ENCODE measurements at places on chromosomes 3 and 15.

GRCh38 chr15:57306161-57306943, 70.0 kb upstream of the CGNL1 start:
- peak; percentile 63 for DNase-seq

GRCh38 chr3:98013411-98014267, 21.5 kb downstream of the GABRR3 start:
- peak; percentile 56 for DNase-seq

DNA sequence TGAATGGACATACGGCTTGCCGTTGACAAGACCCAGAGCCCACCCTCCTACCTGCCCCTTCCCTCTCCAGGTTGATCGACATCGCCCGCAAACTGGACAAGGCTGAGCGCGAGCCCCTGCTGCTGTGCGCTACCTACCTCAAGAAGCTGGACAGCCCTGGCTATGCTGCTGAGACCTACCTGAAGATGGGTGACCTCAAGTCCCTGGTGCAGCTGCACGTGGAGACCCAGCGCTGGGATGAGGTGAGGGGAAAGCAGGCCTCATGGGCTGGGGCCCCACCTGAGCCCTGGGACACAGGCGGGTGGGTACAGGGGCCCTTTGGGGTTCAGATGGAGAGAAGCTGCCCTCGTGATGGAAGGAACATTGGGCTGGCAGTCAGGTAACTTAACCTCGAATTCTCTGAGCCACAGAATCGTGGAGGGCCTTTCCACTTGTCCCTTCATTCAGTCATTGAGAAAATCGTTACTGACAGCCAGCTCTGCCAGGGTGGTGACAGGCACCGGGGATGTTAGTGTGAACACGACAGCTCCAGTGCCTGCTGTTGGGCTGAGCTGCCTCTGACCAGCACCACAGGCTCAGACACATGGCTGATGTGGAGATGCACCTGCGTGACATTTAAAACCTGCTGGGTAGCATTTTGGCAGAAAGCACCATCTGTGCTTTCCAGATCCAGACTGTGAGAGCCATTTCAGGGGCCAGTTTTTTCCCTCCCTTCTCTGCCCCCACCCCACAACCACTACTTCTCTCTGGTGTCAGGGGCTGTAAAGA, 25.6 kb upstream of the RHO start:
- DNase-seq: no peak

DNA sequence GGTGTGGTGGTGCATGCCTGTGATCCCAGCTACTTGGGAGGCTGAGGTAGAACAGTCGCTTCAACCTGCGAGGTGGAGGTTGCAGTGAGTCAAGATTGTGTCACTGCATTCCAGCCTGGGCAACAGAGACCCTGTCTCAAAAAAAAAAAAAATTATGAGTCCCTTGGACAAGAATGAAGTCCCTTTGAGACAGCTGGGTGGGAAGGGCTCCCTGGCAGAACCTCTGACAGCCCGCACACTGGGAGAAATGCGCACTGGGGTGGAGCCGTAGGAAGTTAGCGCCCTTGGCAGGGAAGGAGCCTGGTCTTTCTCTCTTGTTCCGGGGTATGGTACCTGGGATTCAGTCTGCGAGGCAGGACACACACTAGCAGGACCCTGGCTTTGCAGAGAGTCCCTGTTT, 51.4 kb downstream of the SLC30A4 start:
- no peak for DNase-seq

- peak; percentile 85 for DNase-seq
These were observed 181.8 kb downstream of the PDCD6IP start for GRCh38 chr3:33980252-33980651.

All from fibroblast of mammary gland (primary cell).